ENCODE measurements at places on chromosomes 1 and 21.
A peak's percentile ranks its signal among the peaks of the same experiment; 100 is the strongest.

DNA sequence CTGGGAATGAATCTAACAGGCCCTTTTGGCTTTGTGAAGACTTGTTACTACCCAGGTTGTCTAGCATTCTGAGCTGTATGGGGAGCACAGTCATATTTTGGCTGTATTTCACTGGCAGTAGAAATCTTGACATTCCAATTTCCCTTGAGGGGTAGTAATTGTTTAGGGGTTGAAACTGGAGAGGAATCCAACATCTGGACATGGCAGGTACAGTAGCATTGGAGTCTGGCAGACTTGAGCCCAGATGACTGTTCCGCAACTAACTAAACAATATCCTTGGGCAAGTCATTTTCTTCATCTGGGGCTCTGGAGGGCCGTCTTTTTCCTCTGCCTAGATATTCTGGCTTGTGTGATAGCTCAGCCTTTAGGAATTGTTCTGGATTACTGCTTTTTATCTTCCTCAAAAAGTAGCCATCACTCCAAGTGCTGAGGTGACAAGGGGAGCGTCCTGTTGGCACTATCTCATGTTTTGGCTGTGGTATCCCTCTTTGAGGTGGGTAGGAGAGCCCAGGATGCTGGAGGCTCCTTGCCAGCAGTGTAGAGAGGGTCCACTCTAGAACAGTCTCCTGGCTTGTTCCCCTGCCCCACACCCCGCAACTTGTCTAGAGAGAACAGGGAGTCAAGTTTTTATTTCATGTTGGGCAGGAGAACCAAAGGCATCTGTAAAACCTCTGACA lies 22.7 kb upstream of the NBL1 start:
- DNase-seq = no peak

- DNase-seq = no peak
Measured at GRCh38 chr1:90206260-90206659, 211.3 kb downstream of the ZNF326 start.

- DNase-seq = peak; percentile 92
Measured at GRCh38 chr21:42414928-42415769, 11.4 kb downstream of the UBASH3A start.

- DNase-seq = no peak
Measured at GRCh38 chr1:36124404-36125128, 456 bp downstream of the COL8A2 start.

GRCh38 chr21:24420689-24421088 lies 1186.6 kb downstream of the MRPL39 start:
- DNase-seq = no peak

Data from stimulated activated CD8-positive, alpha-beta memory T cell treated with anti-CD3 and anti-CD28 coated beads, Interleukin-15, amount 100 ng/mL, for 48 hours (primary cell).